ENCODE measurements at places on chromosomes 16 and 17. TPM values are rescaled to one million over a fixed set of nuclear protein-coding genes. Genes with fewer than 3 reads are reported as not detected.

The CLDN7 gene
- total RNA-seq = 1.5 TPM

The GAST gene
- not detected for total RNA-seq

The PCYT2 gene
- 22.6 TPM for total RNA-seq

The CLEC16A gene
- 20.4 TPM for total RNA-seq

The C17orf78 gene
- total RNA-seq = not detected

The SLC5A10 gene
- total RNA-seq = not detected

The LDHD gene
- total RNA-seq = not detected

The GAS7 gene
- total RNA-seq = 1.6 TPM

The CTRB2 gene
- not detected for total RNA-seq

Measured in activated CD8-positive, alpha-beta T cell treated with anti-CD3 and anti-CD28 coated beads for 36 hours (primary cell).